Left ventricle myocardium superior (tissue), 1 donor: ENCODE measurements at places on chromosomes 2 and 18.

DNA sequence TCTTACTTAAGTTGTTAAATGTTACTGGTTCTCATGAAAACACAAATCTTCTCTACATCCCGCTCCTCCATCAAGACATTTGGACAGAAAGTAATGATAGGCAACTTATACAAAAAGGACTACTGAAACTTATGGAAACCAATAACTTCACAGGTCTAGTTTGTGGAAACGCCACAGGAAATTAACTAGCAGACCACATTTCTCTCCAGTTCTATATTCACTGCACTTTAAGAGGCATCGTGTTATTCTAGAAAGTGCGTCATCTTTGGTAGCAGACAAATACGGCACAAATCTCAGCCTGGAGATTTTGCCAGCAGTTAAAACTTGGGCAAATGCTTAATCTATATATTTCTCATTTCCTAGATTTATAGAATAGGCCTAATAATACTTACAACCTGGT lies 164.3 kb downstream of the EPHA4 start:
- no peak for DNase-seq

GRCh38 chr2:67309281-67309680 lies 87.9 kb upstream of the ETAA1 start:
- DNase-seq: no peak

DNA sequence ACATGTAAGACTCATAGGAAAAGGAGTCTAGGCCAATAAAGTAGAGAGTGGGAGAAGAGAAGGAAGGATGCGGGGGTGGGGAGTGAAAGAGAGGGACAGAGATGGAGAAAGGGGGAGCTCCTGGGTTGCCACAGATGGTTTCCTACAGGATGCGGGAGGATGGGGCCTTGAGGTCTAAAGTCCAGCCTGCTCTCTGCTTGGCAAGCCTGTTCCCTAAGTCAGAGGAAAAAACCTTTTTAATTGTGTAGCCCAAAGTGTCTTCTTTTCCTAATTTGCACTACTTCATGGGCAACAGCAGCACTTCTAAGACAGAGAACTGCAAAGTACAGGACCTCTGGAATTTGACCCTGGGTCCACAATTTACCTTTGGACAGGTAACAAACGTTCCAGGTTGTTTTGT lies 1.4 kb upstream of the FAM110C start:
- DNase-seq: no peak

GRCh38 chr2:219109471-219109870 lies 48.8 kb upstream of the IHH start:
- DNase-seq: no peak

- no peak for DNase-seq
These were observed 20.7 kb downstream of the SFT2D3 start for GRCh38 chr2:127721978-127722355.

DNA sequence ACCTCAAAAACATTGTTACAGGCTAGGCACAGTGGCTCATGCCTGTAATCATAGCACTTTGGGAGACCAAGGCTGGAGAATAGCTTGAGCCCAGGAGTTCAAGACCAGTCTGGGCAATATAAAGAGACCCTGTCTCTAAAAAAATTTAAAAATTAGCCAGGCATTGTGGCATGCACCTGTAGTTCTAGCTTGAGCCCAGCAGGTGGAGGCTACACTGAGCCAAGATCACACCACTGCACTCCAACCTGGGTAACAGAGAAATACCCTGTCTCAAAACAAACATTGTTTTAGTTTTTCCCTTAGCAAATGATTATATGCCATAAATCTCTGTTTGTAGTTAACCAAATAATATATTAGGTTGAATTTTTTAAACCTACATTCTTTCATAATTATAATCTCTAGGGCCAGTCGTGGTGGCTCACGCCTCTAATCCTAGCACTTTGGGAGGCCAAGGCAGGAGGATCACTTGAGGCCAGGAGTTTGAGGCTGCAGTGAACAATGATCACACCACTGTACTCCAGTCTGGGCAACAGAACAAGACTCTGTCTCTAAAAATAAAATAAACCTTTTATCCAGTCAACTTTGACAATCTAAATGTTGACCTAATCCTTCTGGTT lies 13.3 kb upstream of the CYP20A1 start:
- DNase-seq: no peak

GRCh38 chr2:47058003-47058931 lies 96.8 kb downstream of the STPG4 start:
- peak; percentile 48 for DNase-seq

DNA sequence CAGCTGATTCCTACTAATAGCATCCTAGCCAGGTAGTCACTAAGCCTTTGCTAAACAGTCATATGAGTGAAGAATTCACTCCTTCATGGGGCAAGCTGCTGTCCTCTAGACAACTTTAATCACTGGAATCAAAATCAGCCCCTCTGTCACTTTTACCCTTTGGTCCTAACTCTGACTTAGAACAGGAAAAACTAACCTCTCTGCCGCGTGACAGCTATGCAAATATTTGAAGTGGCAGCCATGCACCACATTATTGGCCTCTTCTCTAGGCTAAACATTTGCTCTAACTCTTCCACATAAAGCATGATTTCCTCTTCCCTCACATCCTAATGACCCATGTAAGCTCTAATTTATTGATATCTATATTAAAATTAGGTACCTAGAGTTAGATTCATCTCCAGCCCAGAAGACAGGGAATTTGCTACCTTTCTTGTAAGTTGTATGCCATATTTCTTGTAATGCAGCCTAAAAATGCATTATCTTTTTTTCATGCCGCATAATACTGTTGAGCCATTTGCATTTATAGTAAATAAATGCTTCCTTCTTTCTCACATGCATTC lies 12.8 kb upstream of the ONECUT2 start:
- no peak for DNase-seq

- DNase-seq: no peak
These were observed 1.7 kb downstream of the NAT8 start for GRCh38 chr2:73640511-73640911.

GRCh38 chr2:45483997-45484396 lies 127.1 kb downstream of the SRBD1 start:
- no peak for DNase-seq

GRCh38 chr2:177355874-177356273 lies 36.7 kb upstream of the AGPS start:
- no peak for DNase-seq

GRCh38 chr2:233063269-233063975 lies 3.3 kb downstream of the INPP5D start:
- no peak for DNase-seq

- DNase-seq: no peak
These were observed 19.3 kb downstream of the GEMIN6 start for GRCh38 chr2:38797250-38797676.

DNA sequence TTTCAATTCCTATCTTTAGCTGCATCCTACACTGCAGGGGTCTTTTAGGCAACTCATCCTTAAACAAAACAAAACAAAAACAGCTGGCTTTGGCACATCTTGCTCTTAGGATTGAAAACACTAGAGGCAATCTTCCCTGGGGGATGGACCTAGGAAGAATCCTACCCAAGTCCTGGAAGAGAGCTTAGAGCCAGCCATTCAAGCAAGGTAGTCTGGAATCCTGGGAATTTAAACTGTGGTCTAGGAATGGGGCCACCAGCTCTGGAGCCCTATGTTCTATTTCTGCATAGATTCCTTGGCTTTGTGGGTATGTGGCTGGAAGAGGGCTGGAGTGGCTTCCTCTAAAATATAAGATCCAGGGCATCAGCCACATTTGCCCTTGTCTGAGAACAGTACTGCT lies 27.7 kb downstream of the MYL1 start:
- no peak for DNase-seq

DNA sequence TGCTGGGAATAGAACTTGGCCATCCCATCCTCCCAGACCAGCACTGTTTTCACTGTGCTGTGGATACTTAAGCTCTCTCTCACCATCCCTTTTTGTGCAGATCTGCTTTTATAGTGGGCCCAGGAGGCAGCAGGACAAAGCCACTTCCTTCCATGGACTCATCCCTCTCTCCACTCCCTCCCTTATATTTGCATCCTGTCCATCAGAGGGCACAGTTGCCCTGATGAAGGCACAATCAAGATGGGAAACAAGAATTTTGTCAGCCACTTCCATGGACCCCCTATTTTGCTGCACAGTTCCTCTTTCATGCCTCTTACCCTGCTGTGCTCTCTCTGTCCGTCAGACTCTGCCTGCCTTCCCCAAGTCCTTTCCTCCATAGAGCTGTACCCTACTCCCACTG lies 338.7 kb downstream of the HRH4 start:
- DNase-seq: no peak

DNA sequence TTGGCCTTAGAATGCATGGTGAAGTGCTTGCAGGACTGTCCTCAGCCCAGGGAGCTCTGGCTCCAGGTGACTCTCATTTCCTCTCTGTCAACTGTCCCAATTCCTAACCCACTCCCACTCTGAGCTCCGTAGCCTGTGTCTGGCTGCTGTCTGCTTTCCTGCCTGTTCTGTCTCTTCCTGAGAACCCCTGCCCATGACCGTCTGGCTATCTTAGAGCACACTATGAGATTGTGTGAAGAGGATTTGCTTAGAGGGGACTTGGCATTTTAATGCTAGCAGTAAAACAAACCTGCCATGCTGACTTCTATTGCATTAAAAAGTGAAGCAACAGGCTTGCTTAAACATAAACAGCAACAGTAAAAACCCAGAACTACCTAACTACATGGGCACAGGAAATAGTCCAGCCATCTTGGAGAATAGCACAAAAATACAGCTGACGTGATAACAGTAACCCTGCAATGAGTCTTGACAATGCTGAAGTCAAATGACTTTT lies 234.7 kb downstream of the PRKCE start:
- DNase-seq: no peak

- DNase-seq: no peak
These were observed 561.9 kb upstream of the ID2 start for GRCh38 chr2:8119782-8120505.

GRCh38 chr2:119253114-119253702 lies 29.6 kb downstream of the STEAP3 start:
- DNase-seq: no peak

- no peak for DNase-seq
These were observed 5.6 kb downstream of the TXNL4A start for GRCh38 chr18:79982736-79983135.

GRCh38 chr2:147800316-147800715 lies 44.5 kb upstream of the ACVR2A start:
- no peak for DNase-seq

DNA sequence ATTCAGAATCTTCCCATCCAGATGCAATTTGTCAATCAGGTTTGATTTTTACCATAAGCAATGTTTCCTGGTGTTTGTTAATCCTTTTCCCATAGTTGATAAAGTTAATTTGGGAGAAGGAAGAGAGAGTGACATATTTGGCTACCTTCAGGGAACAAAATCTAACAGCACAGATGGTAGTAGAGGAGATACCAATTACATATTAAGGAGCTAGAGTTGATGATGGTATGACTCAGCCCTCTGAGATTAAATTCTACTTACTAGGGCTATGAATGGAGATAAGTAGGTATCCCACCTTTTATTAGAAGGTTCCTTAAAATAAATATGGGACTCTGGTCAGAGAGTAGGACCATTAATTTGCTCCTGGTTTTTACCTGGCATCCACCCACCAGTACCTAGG lies 139.7 kb downstream of the EHBP1 start:
- DNase-seq: no peak

GRCh38 chr2:17580319-17580715 lies 39.8 kb downstream of the VSNL1 start:
- no peak for DNase-seq

DNA sequence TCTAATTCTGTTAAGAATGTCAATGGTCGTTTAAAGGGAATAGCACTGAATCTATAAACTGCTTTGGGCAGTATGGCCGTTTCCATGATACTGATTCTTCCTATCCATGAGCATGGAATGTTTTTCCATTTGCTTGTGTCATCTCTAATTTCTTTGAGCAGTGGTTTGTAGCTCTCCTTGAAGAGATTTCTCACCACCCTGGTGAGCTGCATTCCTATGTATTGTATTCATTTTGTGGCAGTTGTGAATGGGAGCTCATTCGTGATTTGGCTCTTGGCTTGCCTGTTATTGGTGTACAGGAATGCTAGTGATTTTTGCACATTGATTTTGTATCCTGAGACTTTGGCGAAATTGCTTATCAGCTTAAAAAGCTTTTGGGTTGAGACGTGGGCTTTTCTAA lies 38.3 kb upstream of the WDR75 start:
- DNase-seq: no peak

GRCh38 chr2:160367887-160368286 lies 125.7 kb downstream of the RBMS1 start:
- no peak for DNase-seq

GRCh38 chr2:211329882-211330281 lies 773.5 kb downstream of the CPS1 start:
- DNase-seq: no peak

DNA sequence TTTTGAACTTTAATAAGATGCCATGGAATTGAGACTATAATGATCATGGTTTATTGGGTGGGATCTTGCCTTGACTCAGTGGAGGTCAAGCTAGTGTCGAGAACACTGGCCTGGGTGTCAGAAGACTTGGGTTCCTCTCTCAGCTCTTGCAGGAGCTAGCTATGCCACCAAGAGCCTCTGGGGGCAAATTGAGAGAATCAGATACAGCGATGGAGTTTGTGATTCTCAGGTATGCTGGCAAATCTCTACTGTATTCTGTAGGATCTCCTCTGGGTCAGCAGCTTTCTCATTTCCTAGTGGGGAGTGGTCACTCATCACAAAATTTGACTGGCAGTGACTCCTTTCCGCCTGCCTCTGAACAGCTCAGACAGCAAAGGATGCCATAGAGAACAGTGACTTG lies 477.0 kb downstream of the RNF144A start:
- DNase-seq: no peak

GRCh38 chr2:101704046-101704466 lies 6.5 kb downstream of the MAP4K4 start:
- DNase-seq: peak; percentile 42

- peak; percentile 70 for DNase-seq
These were observed 2.4 kb upstream of the HOXD8 start for GRCh38 chr2:176126929-176127773.

DNA sequence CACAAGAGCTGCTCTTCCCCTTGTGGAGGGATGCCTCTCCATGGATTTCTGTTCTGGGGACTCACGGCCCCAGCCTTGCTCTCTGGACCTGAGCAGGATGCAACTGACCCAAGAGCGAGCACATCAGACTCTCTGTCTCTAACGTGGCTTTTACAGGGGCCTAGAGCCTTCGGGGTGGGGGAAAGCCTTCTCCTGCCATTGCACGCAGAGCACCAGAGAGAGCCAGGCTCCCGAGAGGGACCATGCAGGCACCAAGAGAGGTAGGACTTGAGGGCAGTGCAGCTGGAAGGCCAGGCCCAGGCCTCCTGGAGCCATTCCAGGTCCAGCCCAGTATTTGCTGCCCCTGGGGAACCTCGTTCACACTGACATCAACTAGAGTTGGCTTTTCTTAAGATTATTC lies 475.6 kb upstream of the MYT1L start:
- DNase-seq: no peak

DNA sequence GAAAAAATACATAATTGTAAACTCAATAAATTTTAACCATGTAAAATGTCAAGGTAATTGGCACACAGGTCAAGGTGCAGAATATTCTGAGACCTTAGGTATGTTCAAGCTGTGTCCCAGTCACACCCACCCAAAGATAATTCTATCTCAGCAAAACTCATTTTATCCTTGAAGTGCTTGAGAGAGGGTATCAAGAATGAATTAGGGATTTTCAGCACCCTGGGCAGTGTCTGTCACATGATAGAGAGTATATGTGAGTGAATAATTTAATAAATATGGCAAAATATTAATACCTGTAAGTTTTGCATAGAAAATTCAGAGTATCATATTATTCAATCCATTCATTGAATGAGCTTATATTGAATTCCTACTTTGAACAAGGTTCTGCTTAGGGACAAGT lies 567.9 kb downstream of the FBXO15 start:
- DNase-seq: no peak
